ENCODE measurements at places on chromosomes 2 and 18. TPM values are rescaled to one million over a fixed set of nuclear protein-coding genes. Genes with fewer than 3 reads are reported as not detected.

Gene PAX8
- polyA plus RNA-seq = 0.08 TPM

Gene INHBB
- polyA plus RNA-seq = 0.03 TPM

Gene MC4R
- 0.62 TPM for polyA plus RNA-seq

Gene SIX3
- polyA plus RNA-seq = 0.67 TPM

Gene SPHKAP
- not detected for polyA plus RNA-seq

Gene CCDC68
- not detected for polyA plus RNA-seq

Measured in SK-N-SH (cell line).